HS-5 (cell line): ENCODE measurements at places on chromosomes 2 and 18.

GRCh38 chr2:54271843-54272627, 16.0 kb upstream of the TSPYL6 start:
- DNase-seq, result no peak

DNA sequence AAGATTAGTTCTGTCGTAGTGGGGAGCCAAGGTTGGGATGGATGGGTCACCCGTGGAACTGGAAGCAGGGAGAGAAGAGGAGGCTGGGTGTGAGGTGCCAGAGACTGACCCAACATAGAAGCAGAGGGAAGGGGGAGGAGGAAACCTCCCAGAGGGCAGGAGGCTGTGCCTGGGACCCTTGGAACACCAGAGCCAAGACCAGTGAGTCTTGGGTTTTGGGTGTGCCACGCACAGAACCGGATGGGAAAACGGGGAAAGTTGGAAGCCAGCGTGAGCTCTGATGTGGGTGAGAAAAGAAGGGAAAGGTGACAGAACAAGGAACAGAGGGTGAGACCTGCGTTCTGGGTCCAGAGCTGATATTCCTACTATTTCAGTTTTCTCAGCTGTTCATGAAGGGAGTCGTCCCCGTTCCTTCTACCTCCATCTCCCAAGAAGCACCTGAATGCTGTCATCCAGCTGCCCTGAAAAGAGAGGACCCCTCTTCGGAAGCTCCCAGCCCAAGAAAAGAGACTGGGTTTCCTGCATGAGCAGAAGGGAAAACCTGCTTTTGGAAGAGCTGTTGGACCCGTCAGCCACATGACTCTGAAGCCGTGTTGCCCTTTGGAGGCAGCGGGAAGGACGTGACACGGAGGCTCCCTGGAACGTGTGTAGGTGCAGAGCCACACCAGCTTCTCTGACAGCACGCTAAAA, 250.1 kb downstream of the NDUFA10 start:
- no peak for DNase-seq

DNA sequence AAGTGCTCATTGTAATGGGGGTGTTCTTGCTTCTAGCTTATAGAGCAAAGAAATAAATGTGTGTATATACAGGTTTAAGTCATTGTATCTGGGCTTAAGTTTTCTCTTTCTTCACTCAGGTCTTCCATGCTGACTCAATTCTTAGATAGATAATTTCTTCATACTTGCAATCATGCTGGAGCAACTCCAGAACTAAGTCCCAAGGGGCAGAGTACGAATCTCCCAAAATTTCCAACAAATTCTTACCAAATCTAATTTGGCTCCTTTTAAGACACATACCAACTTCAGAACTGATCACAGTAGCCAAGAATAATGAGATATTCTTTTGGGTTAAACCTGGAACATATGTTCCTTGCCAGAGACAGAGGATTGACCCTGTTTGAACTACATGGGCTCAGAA, 4.3 kb upstream of the SPAG16 start:
- no peak for DNase-seq

DNA sequence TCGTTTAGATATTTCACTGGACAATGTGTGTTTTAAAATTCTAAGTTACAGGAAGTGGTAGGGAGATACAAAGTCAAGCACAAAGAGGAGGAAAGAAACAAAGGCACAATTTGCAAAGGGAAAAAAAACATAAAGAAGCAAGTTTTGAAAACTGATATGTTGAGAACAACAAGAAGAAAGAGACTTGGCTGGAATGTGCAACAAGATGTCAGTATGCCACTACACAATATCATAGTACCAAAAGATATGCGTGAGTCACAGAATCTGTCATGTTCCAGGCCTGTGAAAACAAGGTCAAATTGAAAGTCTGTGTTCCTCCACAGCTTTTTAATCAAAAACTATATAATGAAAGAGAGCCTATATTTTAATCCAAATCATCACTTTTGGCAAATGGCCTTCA, 12.0 kb downstream of the EXOC6B start:
- no peak for DNase-seq

DNA sequence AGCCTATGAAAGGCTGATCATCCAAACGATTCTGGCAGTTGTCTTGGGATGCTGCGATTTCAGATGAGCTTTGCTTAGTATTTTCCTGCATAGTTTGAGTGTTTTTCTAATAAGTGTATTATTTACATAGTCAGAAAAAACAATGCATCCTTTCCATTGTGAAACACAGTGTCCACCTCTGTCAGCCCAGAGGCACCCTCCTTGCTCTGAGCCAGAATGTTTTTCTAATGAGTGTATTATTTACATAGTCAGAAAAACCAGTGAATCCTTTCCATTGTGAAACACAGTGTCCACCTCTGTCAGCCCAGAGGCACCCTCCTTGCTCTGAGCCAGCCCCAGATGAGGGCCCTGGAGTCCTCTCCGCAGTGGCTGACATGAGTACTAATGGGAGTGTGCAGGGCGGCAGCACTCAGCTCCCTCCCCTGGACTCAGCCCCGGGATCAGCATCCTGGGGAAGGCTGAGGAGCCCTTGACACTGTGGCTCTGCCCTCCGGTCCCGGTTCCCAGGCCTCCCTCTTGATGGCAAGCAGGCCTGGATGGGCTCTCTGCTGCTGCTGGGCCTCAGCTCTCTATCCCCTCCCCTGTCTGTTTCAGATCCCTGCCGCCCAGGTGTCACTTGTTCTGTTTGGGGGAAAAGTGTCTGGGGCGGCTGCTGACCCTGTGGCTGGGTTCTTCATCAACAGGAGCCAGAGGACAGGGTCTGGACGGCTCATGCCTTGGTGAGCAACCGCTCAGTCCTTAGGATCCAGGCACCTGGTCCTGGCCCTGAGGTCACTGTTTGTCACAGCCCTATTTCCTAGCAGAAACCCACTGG, 5.9 kb downstream of the MFSD2B start:
- peak; percentile 93 for DNase-seq

DNA sequence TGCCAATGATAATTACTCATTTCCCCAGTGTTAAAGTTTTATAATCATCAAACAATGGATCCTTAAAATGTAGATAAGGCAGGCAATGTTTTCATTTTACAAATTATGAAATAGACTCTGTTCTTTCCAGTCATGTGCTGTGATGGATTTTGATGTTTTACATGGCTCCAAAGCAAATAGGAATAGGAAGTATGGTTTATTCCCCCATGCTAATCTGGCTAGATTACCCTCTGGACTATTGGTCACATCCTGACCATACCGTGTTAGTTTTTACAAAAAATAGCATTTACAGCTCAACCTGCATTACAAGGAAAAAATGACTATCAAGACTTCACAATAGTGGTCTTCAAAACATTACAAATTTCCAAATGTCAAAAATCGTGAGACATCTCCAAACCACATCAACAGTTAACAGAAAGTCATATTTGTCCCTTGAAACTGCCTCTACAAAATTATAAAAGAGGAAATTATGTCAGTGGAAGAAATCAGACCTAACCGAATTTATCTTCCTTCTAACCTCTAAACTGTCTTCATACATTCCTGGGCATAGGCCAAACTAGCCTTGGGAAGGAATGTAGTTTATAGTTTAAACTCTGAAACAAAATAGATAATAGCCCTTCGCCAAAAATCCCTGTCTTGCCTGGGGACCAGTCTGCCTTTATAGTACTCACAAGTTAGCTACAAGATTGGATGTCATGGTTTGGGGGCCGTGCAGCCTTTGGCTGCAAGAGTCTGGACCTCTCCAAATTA, 1941.2 kb upstream of the CELF4 start:
- no peak for DNase-seq

DNA sequence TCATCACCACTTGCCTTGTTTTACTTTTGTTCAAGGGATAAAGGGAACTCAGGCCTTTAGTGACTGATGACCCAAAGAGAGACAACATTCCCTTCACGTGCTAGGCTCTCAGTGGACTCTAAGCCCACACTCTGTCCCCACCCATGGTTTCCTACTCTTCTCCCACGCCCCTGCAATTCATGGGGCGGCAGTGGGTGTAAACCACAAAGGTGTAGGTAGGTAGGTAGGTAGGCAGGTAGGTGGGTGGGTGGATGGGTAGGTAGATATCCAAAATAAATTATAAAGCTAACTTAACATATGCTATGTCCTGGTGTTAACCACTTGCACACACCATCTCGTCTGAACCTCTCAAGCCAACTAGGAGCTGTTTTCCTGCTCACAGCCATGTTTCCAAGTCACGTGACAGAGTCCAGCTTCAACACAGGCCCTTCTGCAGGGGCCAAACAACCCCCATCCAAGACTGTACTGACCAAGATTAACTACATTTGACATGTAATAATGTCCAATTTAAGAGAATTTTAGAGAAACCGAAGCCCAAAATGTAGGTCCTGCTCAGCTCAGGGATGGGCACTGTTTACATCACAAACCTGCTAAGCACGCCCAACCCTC, 33.7 kb downstream of the DNMT3A start:
- no peak for DNase-seq

GRCh38 chr18:58325494-58325893, 281.5 kb downstream of the NEDD4L start:
- peak; percentile 23 for DNase-seq

DNA sequence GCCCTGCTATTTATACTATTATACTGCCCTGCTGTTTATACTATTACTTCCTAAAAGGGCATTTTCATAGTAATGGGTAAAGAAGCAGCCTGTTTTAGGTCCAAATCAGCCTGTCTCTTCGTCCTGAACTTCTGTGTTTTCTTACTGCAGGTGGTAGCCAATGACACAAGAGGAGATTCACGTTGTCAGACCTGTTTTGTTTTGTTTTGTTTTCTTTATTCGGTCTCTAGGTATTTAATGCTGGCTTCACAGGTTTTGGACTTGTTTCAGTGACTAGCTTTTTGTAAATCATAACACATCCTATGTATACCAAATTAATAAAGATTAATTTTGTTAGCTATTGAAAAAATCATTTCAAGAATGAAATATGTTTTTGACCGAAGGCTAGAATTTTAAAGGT, 116.4 kb downstream of the MAP3K20 start:
- DNase-seq, result no peak

GRCh38 chr2:73053316-73054114, 18.0 kb downstream of the SFXN5 start:
- DNase-seq, result no peak

DNA sequence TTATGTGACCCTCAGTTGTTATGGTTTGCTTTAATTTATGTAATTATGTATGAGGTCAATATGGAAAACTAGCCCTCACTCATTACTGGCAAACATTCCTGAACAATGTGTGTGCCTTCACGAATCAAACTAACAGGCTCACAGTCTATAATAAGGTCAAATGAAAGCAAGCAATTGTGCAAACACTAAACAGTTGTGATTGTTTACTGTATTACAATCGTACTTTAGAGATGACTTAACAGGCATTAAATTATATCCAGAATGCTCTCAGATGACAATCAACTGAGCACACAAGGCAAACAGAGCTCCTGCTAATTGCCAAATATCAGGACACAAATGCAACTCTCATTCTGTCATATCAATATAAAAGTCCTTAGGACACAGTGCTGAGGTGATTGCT, 29.5 kb downstream of the COL5A2 start:
- DNase-seq, result peak; percentile 65

- no peak for DNase-seq
These were observed 108.3 kb downstream of the MGAT5 start for GRCh38 chr2:134362152-134362668.

- DNase-seq, result no peak
These were observed 296.6 kb upstream of the NETO1 start for GRCh38 chr18:73164430-73164829.

DNA sequence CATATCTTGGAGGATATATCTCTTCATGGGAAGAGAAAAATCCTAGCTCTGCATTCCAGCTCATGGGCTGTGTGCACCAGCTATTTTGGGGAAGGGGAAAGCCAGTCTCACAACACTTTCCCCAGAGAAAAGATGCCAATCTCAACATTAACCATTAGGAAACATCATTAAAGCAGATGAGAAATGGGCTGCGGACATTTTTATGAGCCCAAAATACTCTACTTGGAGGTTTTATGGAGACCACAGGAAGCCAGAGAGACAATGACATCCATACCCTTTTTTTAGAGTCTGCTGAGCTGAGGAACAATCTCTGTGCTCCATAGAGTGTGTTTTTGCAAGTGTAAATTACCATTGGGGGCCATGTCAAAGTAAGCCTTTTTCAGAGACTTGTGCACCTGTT, 213.7 kb downstream of the TRIB2 start:
- no peak for DNase-seq

- peak; percentile 38 for DNase-seq
These were observed 606.4 kb downstream of the RNF144A start for GRCh38 chr2:7523481-7524120.

DNA sequence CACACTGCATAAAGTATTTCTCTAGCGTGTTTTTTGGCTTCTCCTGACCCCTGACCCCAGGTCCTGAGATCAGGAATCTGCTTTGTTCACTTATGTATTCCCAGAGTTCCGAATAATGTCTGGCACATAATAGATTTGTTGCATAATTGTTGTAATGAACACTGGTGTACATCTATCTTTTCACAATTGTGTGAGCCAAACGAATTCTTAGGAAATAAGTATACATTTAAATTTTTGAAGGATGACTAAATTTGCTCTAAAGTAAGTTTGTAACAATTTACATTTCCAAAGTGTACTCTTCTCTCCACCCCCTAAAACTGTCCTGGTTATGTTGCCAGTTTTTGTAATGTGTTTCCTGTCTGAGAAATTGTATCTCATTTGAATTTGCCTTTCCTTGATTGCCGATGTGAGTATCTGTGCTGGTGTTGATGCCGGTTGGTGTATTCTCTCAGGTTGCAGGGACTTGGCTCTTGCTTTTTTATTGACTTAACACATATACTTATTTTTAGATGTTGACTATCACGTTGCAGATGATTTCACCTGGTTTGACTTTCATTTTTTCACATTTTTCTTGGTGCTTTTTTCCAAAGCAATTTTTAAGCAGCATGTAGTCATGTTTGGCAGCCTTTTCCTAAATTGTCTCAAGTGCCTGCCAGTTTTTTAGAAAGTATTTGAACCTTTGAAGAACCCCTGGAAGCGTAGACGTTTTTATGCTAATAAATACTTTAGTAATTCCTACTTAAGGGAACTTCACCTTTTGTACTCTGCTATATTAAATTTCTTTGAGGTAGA, 16.1 kb upstream of the FARP2 start:
- DNase-seq, result peak; percentile 44

GRCh38 chr2:25996844-25997243, 14.5 kb upstream of the KIF3C start:
- DNase-seq, result no peak

DNA sequence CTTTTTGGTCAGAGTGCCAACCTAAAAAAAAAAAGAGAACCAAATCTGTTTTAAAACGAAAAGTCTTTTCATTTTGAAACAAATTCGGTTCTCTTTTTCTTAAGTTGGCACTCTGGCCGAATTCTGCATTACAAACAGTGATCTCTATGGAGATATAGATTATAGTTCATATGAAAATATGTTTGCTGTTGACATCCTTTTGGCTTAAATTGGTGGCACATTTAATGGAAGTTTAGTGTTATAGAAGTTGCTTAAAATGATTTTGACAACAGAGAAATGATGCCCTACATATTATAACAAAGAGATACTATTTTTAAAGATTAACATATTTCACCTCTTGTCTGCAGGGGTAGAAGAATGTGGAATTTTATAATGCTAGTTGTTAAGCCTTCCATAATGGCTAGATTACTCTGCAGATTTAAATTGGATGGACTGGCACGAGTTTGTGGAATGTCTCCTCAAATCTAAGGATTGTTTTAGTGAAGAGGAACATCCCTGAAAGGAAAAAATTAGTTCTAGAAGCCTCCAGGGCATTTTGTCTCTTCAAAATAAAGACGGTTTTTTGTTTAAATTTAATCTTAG, 222.9 kb upstream of the CDH2 start:
- no peak for DNase-seq
